ENCODE measurements at places on chromosomes 11 and 22.

DNA sequence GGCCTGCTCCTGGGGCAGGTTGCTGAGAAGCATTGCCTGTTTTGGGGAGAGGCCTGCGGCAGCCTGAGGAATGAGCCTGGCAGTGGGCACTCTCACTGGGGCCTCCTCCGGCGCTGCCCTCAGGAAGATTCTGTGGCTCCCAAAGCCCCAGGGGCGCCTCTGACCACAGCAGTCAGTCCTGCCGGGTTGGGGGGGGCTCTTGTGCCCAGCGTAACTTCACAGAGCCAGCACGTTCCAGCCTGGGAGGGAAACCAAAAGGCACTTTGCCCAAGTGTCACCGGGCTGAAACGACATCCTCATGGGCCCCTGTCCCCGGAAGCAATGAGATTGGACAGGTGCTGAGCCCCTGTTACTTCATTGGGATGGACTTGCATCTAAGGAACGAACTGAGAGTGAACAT lies 4.3 kb upstream of the LRP5 start:
- no peak for DNase-seq

DNA sequence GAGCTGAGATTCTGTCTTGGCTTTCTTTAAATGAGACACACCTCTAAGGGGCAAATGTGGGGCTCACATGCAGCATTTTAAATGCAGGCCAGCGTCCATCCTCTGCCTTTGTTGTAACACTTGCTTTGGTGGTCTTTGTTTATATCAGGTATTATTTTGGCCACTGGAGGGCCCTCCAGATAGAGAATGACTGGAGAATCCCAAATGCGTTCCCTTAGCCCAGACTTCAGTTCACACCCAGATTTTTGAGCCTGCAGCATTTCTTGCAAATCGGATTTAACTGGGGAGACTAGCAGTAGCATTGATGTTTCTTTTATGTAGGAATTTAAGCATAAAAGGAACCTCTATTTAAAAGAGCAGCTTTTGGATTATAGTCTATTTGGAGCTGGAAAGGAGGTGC lies 200.2 kb upstream of the SORL1-AS1 start:
- no peak for DNase-seq

- DNase-seq, result no peak
These were observed 7.4 kb downstream of the AIFM3 start for GRCh38 chr22:20974336-20974955.

GRCh38 chr11:66684635-66685034 lies 6.9 kb upstream of the RBM4B start:
- DNase-seq, result no peak

DNA sequence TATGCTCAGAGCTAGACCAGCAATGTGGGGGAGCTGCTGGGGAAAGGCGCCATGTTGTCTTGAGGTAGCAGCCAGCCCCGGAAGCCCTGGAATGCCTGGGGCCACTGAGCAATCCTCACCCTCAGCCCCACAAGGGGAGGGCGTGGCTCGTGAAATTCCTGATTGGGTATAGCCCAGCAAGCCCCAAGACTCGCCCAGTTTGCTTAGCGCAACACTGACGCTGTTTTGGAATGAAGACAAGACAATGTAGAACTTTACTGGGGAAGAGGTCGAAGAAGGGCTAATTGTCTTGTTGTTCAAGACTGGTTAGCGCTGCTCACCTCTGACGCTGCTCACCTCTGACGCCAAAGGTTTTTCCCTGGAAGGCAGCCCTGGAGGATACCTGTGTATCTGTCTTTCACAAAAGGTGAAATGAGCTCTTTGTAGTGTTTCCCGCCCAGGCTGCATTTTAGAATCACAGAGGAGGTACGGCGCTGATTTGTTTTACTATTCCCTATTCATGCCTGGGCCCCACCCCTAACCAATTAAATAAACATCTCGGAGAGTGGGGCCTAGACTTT lies 47.6 kb downstream of the ST3GAL4 start:
- no peak for DNase-seq

DNA sequence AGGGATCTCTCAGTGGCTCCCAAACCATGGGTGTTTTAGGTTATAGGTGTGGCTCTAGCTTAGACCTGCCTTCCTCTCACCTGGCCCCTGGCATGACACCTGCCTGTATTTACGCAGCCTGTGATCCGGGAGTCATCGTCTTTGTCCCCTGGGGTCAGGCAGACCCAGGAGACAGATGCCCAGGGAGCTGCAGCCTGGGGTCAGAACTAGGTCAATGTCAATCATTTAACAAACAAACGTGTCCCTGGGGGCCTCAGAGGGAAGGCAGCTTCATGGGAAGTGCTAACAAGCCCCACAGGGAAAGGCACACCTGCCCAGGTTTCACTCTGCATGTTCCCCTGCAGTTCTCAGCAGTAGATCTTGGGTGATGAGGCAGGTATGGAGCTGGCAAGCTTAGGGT lies 12.0 kb downstream of the BACE1-AS start:
- DNase-seq, result no peak

- no peak for DNase-seq
These were observed 190.8 kb upstream of the CNTN5 start for GRCh38 chr11:98829971-98830370.

DNA sequence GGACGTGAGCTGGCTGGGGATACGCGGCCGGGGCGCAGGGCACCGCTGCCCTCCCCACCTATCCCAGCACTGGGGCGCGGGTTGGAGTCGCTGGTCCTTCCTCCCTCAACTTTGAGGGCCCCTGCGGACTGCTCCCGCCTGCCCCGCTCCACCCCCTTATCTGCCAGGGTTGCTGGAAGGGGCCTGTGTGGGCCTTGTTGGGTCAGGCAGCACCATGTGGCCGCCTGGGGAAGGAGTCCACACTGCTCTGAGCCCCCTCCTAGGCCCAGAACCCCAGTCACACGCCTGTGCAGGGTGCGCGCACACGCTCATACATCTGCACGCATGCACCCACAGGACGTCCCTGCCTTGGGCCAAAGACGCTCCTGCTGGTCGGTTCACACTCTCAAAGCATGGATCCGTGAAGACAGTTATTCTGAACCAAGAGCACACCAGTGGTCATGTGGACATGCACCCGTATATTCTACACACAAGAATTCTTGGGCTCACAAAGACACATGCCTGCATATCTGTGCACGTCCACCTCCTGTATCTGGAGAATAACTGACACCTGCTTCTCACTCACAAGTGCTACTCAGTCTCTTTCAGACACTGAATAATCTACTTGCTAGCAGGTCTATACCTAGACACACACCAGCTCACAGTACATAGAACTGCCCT lies 710 bp downstream of the TUB start:
- no peak for DNase-seq

DNA sequence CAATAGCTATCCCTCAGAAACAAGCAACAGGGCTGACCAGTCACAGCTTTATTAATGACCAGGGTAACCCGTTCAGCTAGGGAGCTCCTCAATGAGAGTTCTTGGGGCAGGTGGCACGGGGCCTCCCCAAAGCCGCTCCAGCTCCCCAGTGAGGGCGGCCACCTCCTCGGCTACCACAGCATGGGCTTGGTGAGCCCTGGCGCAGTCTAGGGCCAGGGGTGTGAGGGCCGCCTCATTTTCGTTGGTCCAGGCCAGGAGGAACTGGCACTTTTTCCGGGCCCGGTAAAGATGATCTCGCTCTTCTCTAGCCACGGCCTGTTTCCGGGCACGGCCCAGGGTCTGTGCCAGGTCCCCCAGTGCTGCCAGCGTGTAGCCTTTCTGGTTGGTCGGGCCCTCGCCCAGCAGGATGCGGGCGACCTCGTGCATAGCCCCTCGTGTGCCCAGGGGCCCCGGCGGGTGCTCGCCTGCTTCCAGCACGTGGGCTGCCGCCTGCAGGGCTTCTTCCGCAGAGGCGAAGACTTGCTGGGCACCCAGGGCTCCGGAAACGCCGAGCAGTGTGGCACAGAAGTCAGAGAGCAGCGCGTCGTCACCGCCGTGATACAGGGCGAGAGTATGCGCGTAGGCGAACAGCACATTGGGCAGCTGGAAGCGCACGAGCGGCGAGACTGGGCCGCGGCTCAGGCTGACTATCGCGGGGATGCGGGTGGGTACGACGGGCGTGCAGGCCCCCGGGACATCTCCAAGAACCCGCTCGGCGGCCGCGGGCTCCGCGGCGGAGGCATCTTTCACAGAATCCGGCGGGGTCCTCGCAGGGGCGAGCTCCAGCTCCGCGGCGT lies 913 bp downstream of the ZNHIT2 start:
- DNase-seq, result no peak

- no peak for DNase-seq
These were observed 100.4 kb downstream of the GALNT18 start for GRCh38 chr11:11521306-11522002.
